ENCODE measurements at places on chromosomes 5 and 9.

GRCh38 chr5:119355685-119356611 is at the start of gene TNFAIP8:
Gene TNFAIP8 (plus strand): TSS chr5:119356019. CDS start chr5:119356091, 72 bp downstream.
- DNase-seq = peak; percentile 80

GRCh38 chr5:158456241-158456640 is 597.3 kb upstream of the CLINT1 start:
- DNase-seq = no peak

DNA sequence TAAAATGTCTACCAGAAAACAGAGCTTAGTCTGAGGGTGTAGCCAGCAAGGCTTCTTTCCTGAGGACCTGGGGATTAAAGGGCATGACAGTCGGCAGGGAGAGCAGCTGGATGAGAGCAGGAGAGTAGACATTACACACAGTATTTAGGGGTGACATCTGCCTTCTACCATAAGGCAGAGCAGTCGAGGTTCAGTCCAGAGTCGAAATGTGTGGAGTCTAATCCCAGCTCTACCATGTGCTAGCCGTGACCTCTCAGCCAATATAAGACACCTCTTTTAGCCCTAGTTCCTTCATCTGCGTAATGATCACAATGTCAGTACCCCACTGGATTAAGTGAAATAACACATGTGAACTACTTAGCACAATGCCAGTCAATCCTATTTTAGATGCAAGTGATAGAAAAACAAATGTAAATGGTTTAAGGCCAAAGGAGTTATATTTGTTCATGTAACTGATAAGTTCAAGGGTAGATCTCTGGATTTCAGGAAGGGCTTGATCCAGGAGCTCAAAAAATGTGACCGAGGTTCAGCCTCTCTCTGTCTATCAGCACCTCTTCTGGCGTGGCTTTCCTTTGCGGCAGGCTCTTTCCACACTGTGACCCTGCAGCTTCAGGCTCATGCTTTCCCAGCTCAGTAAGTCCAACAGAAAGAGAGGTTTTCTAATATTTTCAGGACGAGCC is 16.2 kb upstream of the CPLX2 start:
- no peak for DNase-seq

GRCh38 chr5:132253452-132254320 is 3.8 kb upstream of the PDLIM4 start:
- no peak for DNase-seq

DNA sequence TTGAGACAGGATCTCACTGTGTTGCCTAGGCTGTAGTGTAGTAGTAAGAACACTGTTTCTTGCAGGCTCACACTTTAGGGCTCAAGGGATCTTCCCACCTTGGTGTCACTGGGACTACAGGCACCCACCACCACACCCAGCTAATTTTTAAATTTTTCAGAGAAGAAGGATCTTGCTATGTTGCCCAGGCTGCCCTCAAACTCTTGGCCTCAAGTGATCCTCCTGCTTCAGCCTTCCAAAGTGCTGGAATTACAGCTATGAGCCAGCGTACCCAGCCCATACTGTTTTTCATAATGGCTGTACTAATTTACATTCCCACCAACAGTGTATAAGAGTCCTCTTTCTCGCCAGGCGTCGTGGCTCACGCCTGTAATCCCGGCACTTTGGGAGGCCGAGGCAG is 5.1 kb downstream of the STX17 start:
- no peak for DNase-seq

DNA sequence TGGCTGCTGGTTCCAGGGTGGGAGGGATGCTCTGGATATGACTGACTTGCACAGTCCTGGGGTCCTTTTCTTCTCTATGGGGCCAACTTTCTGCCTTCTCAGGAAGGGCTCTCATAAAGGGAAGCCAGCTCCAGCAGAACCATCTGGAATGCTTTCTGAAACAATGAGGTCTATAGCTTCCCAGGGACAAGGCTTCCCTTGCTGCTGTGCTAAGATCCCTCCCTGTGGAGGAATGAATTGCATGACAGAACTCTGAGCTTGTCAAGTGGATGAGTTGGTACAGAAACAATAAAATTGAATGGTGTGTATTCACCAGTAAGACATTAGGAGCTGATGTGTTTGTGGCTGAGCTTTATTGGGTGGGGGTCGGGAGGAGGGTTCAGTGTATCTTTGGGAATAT is 19.8 kb downstream of the CKMT2 start:
- no peak for DNase-seq

- DNase-seq = no peak
These were observed 179.5 kb downstream of the ARHGEF28 start for GRCh38 chr5:73805449-73805848.

DNA sequence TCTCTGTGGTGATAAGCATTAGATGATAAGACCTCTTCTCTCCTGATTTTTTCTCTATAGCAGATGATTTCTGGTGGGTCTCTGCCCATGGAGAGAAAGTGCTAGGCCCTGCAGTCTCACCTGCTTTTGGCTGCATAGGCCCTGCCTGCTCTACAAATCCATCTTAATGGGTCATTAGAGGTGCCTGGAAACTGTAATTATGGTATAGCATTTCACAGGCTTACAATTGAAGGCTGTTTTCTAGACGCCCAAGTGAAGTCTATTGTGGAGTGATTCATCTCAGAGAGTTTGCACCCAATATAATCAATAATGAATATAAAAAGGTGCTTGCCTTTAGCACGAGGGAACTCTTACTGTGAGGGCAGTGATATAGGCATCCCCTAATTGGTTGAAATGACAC is 33.8 kb downstream of the NEUROG1 start:
- no peak for DNase-seq

DNA sequence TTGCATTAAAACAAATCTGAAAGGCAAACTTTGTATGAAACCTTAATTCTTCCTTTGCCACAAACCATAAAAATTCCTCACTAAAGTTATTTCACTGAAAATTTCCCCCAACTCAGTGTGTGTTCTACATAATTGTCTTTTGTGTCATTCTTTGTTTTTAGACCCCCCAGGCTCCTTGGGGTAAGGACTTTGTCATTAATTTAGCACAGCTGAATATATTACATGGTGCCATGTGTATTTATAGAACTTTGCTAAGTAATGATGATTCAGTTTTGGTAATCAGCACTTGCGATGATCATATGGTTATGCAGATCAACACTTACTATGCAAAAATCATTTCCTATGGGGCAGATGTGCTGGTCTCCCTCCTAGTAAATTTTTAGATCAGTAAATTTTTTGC is 712.1 kb upstream of the MEF2C start:
- no peak for DNase-seq

DNA sequence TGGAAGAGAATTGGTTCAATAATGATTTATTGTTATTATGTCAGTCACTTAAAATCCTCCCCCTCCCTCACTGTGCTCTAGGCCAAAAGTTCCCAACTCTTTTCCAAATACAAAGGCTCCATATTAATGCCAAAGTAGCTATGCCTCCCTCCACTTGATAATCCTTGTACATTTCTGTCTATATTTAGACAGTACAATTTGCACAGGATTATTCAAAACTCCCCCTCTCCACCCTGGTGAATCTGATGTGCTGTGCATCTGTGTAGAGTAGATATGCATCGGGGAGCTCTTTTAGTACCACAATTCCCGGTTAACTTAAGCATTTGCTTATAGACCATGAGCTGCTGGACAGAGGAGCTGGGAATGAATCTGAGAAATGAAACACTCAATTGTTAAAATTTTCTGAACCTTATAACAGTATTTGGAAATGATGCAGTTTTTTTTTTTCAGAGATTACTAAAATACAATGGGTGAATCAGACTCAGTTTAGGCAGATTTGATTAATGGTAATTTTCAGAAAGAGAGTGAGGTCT is 27.6 kb downstream of the GLRA1 start:
- DNase-seq = no peak

DNA sequence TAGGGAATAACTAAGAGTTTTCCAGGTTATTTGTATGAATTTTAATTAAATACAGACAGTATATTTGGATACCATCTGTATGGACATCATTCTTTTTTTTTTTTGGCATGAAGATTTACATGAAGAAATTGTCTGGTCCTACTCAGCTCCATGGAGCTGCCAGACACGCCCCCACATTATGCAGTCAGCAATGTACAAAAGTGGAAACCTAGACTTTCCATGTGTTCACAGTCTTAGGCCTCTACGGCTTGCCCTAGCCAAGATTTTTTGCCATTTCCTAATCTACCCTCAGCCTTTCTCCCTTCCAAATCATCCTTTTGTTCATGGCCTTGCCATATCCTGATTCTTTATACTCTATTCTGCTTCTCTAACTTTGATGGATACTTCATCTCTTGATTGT is 207.1 kb downstream of the SGCD start:
- DNase-seq = no peak

DNA sequence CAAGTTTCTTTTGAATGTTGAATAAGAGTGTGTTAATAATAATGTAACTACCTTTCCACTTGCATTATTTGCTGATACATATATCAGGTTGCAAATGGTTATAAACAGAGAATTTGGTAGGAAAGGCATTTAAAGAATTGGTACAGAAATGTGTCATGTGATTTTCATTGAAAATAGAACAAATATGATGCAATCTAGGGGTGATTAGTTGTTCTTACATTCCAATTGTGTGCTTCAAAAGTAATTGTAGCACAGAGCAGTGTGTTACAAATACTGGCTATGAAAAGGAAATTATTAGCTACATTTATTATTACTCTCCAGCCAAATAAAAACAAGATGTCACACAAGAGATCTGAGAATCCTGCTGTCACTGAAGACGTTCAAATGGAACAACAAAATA is 61.8 kb upstream of the PRDM9 start:
- DNase-seq = peak; percentile 25
